ENCODE measurements at places on chromosomes 7 and 10.

DNA sequence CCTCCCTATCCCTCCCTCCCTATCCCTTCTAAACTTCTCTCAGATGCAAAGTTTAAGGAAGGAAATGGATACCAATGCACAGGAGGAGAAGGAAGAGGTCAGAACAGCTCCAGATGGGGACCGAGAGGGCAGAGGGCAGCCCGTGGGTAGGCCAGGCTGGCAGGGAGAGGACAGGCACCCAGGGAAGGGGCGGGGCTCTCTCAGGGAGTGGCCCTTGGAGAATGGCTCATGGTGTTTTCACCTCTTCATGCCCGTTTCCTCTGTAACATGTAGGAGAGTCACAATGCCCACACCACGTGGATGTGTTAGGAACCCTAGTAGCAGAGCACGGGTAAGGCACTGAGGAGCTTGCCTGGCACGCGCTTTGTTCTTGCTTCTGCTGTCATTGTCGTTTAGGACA is 264.5 kb downstream of the CELF2 start:
- no peak for DNase-seq

GRCh38 chr10:3568392-3568791 is 216.6 kb downstream of the KLF6 start:
- no peak for DNase-seq

DNA sequence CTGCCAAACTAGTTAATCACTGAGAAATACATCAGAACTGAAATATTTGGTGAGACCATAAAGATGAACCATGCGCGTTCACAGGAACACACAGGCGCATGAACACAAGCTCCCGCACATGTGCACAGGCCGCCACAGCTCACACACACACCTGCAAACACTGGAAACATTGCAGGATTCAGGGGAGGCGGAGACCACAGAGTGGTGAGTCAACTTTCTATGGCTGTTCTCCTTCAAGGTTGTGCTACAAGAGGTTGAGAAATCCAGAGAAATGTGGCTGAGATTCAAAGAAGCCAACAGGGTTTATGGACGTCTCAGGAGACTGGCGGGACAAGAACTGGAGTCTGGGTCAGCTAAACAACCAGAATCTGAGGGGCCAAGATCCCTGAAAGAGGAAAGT is 17.8 kb downstream of the ESYT2 start:
- no peak for DNase-seq

GRCh38 chr10:124157271-124157681 is 63.9 kb upstream of the CHST15 start:
- DNase-seq = no peak

- DNase-seq = no peak
Measured at GRCh38 chr7:128206017-128206746, 34.9 kb upstream of the LEP start.

GRCh38 chr7:12768948-12769347 is 81.5 kb downstream of the ARL4A start:
- no peak for DNase-seq

DNA sequence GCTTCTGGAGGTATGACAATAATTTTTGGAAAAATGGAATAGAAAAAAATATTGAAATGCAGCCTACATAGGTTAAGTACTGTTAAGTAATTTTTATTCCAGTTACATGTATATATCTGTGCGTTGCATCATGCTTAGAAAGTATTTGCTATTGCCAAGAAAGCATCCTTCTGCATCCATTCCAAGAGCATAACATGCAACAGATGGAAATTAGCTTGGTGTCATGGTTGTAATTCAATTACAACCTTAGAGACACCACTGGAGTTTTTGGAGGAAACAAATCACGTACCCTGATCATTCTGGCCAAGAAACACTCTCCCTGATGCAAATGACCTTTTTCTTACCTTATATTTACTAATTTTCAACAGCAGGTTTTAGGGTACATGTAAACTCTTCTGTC is 1.7 kb downstream of the AKR1B1 start:
- no peak for DNase-seq

GRCh38 chr10:119466655-119467054 is 75.9 kb downstream of the RGS10 start:
- no peak for DNase-seq

Measured in naive thymus-derived CD8-positive, alpha-beta T cell (primary cell).